Cerebellum (tissue), 4 donors: ENCODE measurements at places on chromosomes 3 and 15. TPM values are rescaled to one million over a fixed set of nuclear protein-coding genes. Genes with fewer than 3 reads are reported as not detected.
A peak's percentile ranks its signal among the peaks of the same experiment; 100 is the strongest.

GRCh38 chr3:119937229-119937628 is 155.3 kb downstream of the NR1I2 start:
- no peak for DNase-seq

Gene OR5K2
- not detected for total RNA-seq

Gene VILL
- 8.6 TPM for total RNA-seq

DNA sequence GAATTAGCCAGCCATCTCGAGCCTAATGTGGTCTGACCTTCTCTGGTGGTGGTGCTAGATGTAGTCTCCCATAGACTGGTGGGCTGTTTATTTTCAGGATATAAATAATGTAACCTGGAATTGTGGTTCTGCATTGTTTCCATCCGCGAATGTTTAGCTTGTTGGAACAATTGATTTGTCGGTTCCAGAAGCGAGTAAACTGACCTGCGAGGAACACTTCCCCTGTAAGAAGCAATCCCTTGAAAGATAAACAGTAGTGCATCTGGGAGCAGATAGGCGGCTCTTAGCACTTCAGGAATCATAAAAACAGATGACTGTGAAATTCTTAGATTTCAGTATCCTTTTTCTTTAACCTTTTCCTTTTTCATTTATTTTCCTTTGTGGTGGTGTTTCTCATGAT is 157.8 kb downstream of the GHSR start:
- DNase-seq: no peak

DNA sequence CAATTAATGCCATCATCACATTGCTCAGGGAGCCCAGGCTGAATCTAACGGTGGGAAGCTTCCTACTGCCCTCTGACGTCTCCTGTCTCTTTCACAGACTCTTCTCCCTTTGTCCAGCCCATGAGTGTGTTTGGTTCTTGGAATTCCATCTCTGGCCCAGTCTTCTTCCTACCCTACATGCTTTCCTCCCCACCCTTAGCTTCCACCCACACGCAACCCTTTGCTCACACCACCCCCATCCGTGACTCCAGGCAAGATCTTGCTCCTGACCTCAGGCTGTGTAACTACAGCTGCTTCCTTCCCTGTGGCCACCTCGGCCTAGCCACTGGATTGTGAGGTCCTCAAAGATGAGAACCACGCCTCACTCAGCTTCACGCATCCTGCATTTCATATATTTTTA is 72.3 kb upstream of the THBS1 start:
- DNase-seq: no peak

- DNase-seq: no peak
Observed at GRCh38 chr15:90008607-90009006, 7.5 kb downstream of the ZNF710 start.

Gene LSM3
- total RNA-seq: 6.8 TPM

- no peak for DNase-seq
Observed at GRCh38 chr15:31309893-31310606, 16.6 kb upstream of the KLF13 start.

GRCh38 chr15:74808078-74808839 is 4.4 kb upstream of the LMAN1L start:
- peak; percentile 86 for DNase-seq

- DNase-seq: no peak
Observed at GRCh38 chr3:67154429-67154828, 156.3 kb downstream of the KBTBD8 start.
